Suppressor macrophage treated with lipopolysaccharide for 1 hour (primary cell): ENCODE measurements at places on chromosomes 12 and 14.

GRCh38 chr12:12624498-12624992 is 12.9 kb downstream of the CREBL2 start:
- no peak for DNase-seq

GRCh38 chr12:120820884-120821510 is 83.2 kb downstream of the SPPL3 start:
- DNase-seq: no peak

DNA sequence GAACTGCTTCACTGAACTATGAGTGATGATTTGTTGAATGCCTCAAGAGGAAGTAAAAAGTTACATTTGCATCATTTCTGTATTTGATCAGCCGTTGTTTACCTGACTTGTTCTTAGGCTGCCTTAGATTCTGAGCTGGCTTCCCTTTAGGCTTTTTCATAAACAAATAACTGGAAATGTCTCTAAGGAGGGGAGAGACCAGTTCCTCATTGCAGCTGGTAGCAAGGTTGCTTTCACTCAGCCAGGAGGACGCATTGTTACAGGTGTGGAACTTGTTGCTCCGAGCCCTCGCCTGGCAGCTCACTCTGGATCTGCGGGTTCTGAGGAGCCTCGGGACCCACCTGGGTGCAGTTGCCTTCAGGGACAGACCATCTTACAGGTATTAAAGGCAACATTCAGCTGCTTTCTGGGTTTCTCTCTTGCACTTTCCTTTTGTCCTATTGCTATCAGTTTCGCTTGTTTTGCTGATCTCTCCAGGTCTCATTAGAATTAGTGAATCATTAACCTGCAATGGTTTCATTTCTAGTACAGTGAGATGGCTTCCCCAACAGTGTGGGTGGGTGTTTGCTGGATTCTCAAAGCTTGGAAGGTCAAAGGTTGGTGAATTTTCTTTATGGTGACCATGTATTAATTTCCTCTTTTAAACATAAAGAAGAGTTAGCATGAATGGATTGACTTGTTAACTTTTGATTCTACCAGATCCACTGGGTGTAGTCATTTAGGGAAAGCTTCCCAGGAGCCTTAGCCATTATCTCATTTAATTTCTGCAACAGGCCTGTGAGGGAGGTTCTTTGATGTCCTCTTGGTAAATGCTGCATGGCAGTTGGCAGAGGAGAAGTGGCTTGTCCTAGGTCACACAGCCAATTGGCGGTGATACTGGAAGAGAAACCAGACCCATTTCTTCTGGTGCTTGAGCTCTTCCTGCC is at the start of gene PLEKHG7:
TSS of gene PLEKHG7 (plus strand) at position 236 of the 926 bp plus-strand sequence. CDS start 3,643 bp downstream, outside the sequence.
- peak; percentile 19 for DNase-seq

DNA sequence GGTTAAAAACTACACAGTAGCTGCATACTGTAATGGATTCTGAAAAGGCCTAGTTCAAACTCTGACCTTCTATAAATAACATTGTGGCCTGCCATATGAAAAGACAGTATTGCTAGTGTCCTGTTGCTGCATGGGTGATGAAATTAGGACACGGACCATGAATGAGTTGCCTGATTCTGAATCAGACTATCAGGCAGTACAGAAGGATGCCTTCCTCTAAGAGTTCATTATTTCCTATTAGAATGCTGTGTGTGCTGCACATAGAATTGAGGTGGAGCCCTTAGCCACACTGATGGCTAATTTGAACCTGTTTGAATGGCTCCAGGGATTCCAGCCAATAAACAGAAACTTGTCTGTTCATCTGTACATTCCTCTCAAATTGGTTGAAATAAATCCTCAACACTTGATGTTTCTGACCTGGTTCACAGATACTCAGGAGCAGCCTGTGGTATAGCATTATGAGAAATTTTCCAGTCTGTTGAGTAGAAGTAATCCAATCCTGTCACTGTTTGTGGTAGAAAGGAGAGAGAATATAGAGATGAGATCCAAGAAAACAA is 483.2 kb downstream of the APAF1 start:
- DNase-seq: no peak

GRCh38 chr14:105203057-105203531 is 22.0 kb upstream of the NUDT14 start:
- peak; percentile 89 for DNase-seq
